MV-4-11 (cell line): ENCODE measurements at places on chromosomes 1 and 21.

- DNase-seq, result no peak
Measured at GRCh38 chr1:240646571-240647240, 34.8 kb upstream of the GREM2 start.

GRCh38 chr1:17645068-17645911 lies 105.8 kb downstream of the ARHGEF10L start:
- no peak for DNase-seq

- DNase-seq, result no peak
Measured at GRCh38 chr1:43992232-43992995, 1.0 kb downstream of the CCDC24 start.

DNA sequence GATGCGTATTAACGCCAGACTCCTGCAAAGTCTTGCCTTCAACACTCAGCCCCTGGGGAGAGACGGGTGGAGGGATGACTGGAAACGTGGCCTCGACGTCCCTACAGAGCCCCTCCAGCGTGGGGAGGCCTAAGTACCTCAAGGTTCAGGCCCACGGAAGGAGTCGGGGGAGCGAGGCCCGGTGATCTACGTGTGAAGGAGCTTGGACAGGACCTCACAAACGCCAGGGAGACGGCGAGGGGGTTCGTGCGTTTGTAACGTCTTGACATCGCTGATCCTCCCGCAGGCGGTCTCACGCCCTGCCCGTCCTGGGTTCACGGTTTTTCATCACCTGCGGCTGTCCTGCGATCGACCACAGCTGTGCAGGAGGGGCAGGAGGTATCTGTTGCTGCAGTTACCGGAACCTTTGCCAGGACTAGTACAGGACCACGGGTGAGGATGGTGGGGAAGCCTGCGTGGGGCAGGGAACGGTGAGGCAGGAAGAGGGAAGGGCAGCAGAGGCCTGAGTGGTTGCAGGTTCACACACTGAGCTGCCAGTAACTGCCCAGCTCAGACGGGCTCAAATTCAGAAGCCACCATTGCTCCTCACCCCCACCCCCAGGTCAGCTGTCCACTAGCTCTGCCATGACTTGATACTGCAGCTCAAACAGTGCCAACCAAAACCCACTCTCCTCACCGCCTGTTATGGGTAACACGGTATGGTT lies 889 bp upstream of the CCNL2 start:
- no peak for DNase-seq

DNA sequence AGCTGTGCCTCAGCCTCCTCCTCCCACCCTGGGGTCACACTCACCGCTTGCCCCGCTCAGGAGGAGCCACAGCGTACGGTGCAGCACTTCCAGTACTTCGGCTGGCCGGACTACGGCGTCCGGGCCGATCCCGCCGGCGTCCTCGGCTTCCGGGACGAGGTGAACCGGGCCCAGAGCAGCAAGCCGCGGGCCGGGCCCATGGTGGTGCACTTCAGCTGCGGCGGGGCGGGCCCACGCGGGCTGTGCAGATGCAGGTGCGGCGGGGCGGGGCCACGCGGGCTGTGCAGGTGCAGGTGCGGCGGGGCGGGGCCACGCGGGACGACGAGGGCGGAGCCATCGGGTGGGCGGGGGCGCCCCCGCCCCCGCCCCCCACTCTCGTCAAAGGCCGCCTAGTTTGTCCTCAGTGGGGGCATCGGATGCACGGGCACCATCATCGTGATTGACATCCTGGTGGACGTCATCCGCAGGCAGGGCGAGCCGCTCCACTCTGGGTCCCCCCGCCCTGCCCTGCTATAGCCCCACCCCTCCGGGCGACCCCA lies 5.5 kb downstream of the RNF223 start:
- no peak for DNase-seq

GRCh38 chr1:145985129-145985501 lies 11.3 kb downstream of the TXNIP start:
- DNase-seq, result no peak

DNA sequence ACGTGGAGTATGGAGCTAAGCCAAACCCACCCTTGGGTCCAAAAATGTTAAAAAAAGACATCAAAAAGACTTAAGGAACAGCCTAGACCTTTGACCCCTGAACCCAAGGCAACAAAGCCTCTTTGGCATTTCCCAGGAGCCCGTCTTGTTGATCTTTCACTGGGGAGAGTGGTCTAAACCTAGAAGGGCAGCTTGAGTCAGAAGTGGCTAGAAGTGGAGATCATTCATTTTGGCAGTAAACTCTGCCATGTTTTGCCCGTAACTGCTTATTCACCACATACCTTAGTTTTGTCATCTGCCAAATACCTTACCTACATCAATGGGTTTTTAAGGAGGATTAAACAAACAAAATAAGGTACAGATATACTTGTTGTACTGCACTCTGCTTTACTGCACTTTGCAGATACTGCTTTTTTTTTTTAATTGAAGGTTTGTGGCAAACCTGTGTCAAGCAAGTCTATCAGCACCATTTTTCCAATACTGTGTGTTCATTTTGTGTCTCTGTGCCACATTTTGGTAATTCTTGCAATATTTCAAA lies 1.7 kb upstream of the CTSE start:
- DNase-seq, result no peak

DNA sequence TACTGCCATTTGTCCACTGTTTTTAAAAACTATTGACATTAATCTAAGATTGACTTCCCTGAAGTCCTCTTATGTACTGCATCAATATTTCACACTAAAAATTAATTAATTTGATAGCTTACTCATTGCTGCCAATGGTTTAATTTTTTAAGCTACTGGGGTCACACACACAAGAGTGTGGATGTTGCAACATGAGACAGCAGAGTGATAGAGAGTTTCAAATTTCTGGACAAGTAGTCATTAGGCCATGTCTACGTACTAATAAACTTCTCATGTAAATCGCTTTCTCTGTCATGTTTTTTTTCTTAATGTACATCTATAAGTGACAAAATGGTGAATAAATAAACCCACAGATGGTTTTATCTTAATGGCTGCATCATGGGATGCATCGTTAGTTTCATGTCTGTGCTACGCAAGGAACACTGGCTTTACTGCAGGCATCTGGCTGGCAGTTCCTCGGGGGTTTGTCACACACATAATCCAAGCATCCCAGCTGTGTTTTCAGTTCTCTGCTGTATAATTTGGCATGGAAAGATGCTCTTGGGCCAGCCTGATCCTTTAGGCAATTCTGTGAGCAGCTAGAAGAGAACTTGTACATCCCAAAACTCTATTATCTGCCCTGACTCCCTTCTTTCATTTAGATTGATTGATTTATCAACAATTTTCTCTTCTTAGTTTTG lies 16.4 kb upstream of the CHODL start:
- no peak for DNase-seq

DNA sequence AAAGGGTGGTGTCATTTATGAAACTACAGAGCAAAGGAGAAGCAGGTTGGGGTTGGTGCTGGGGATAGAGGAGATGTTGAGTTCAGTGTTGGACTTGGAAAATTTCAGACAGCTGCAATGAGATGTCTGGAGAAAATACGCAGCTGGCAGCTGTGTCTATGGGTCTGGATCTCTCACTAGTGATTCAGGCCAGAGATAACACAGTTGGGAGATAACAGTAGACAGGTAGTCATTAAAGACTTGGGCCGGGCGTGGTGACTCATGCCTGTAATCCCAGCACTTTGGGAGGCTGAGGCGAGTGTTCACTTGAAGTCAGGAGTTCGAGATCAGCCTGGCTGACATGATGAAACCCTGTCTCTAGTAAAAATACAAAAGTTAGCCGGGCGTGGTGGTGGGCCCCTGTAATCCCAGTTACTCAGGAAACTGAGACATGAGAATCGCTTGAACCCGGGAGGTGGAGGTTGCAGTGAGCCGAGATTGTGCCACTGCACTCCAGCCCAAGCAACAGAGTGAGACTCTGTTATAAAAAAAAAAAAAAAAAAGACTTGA lies 2.5 kb upstream of the TFAP2E start:
- no peak for DNase-seq
